Stimulated activated CD4-positive, alpha-beta T cell treated with anti-CD3 and anti-CD28 coated beads, TNF-alpha, amount 100 ng/mL, for 4 hours (primary cell): ENCODE measurements at places on chromosomes 1 and 21.

DNA sequence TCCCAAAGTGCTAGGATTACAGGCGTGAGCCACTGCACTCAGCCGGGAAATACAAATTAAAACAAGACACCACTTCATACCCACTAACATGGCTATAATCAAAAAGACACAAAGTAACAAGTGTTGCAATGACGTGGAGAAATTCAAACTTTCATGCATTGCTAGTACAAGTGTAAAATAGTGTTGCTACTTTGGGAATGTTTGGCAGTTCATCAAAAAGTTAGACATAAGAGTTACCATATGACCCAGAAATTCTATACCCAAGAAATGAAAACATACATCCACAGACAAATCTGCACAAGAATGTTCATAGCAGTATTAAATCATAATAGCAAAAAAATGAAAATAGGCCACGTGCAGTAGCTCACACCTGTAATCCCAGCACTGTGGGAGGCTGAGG lies 16.4 kb downstream of the FOXJ3 start:
- DNase-seq = no peak

DNA sequence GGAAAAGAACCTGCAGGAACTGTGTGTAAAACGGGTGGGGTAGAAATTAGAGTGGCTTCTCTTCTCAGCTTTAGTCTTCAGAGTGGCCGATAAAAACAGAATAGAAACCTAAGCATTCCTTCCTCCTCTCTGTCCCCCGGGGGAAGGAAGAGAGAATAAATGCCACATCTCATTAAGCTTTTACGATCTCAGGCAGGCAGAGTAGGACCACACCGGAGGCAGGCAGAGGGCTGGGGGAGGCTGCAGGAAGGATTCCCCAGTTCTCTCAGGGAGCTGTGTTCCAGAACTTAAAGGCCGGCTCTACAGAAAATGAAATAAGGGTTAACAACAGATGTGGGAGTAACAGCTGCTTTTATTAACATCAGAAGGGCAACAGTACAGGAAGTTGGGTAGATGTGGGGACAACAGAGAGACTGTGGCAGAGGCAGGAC lies 24.5 kb upstream of the MEF2D start:
- no peak for DNase-seq

DNA sequence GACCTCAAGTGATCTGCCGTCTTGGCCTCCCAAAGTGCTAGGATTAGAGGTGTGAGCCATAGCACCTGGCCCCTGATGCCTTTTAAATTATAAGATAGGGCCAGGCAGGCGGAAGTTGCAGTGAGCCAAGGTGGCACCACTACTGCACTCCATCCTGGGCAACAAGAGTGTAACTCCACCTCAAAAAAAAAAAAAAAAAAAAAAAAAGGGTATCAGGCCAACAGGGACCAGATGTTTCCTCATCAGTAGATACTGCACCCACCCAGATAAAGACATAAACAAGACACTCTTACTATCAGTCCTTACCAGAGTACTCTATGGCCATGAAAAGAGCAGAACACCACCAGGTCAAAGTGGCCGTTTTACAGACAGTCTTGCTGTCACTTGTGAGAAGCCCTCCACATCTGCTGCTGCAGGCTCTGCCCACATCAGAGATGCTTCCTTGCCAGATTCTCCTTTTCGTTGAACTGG lies 3.3 kb downstream of the C21orf58 start:
- DNase-seq = no peak

DNA sequence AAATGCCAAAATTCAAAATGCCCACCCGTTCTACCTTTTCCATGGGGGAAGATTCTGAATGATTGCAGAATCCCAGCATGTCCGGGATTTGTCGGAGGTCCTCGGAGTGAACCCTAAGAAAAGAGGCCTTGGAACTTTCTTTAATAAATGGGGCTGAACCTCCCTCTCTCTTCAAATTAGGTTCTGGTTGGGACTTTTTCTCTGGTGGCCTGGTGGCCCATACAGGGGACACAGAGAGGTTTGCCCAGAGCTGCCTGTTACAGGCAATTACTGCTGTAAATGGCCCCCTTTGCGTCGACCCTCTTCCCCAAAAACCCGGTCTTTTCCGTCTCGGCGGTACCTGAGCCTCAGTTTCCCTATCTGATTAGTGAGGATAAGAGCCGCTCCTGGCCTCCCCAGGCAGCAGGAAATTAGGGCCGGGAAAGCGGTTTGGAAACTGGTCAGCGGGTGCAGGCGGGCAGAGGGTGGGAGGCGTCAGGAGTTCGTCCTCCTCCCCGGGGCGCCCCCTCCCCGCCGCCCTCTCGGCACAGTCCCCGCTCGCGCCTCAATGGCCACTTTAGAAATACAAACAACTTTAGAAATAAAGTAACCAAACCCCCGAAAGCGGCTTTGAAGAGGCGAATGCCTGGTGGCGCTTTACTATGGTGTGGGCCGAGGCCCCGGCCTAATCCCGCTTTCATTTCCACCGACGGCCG lies 15.6 kb downstream of the PAX7 start:
- DNase-seq = no peak
